ENCODE measurements at places on chromosomes 7 and 10.

DNA sequence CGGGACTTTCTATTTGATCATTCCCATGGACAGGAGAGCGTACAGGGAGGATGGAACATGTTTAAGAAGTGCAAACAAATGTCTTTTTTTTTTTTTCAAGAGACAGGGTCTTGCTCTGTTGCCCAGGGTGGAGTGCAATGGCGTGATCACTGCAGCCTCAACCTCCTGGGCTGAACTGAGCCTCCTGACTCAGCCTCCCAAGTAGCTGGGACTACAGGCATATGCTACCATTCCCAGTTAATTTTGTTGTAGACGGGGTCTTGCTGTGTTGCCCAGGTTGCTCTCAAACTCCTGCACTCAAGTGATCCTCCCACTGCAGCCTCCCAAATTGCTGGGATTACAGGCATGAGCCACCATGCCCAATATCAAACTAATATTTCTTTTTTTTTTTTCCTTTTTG, 40.5 kb downstream of the SPDYE5 start:
- no peak for DNase-seq

DNA sequence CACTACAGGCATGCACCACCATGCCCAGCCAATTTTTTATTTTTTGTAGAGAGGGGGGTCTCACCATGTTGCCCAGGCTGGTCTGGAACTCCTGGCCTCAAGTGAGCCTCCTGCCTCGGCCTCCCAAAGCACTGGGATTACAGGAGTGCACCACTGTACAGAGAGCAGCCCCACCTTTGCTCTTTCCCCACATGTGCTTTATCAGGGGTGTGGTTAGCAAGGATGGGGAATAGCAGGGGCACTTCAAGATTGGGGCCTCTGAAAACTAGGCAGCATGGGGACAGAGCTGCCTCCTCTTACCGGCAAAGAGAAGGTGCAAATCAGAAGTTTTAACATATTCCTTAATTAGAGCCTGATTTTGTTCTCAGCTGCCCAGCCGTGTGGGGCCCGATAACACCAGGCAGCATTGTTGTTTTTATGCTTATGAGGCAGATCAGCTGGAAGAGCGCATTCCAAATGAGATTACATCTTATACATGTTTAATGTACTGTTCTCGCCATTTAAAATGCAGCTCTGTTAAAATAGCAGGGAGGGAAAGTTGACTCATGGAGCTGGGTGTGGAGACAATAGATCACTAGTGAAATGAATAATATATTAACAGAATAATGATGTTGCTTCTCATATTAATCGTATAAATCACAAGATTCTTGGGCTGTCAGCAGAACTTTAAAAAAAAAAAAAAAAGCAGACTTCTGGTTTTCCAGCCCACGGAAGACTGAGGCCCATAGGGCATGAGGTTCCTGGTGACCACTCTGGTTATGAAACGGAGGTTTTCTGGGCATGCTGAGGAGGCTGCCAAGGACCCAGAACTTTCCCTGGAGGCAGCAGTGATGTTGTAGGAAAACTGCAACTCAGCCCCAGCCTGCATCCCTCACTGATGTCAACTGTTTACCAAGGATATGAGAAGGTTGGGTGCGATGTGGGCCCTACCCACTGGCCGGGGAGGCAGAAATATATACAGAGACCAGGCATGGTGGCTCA, 62.5 kb downstream of the TMEM130 start:
- DNase-seq = no peak

GRCh38 chr7:127514499-127514898, 70.9 kb downstream of the GCC1 start:
- DNase-seq = peak; percentile 13

DNA sequence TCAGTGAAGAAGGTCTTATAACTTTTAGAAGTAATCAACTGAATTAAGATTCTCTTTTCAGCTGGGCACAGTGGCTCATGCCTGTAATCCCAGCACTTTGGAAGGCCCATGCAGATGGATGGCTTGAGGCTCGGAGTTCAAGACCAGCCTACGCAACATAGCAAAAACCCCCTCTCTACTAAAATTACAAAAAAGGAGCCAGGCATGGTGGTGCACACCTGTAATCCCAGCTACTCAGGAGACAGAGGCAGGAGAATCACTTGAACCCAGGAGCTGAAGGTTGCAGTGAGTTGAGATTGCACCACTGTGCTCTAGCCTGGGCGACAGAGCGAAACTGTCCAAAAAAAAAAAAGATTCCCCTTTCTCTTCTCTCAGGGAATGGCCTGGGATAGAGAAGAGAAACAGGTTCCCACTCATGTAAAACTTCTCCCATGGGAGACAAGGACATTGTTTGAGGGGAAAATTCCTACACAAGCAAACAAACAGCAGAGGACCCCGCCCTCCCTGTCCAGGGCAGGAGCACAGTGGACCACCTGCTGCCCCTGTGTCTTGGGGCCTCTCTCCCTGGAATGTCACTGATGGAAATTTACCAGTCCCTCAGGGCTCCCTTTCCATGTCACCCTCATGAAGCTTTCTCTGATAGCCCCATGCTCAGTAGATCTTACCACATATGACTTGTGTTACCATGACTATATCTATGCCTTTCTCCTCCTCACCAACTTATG, 5.6 kb downstream of the IL2RA start:
- DNase-seq = no peak

GRCh38 chr10:44193166-44193565, 191.7 kb downstream of the CXCL12 start:
- DNase-seq = no peak

GRCh38 chr7:70523249-70523988, 608.5 kb upstream of the GALNT17 start:
- no peak for DNase-seq

DNA sequence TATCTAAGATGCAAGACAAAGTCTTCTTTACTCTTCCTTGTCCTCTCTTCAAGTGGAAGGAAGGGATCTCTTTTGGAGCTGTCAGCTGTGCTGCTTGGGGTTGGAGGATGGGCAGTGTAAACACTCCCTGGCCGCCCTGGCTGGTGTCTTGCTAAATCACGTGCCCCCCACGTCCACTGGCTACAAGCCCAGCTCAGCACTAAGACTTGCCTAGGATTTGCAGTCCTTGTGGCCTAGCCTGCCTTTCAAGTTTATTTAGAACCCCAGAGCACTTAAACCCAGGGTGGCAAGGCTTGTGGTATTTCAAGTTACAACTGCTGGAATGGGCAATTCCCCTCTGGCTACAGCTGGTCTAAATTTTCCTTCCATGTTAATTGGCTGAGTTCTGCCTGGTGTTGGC, 272.4 kb upstream of the MYO3A start:
- DNase-seq = no peak

GRCh38 chr10:21870849-21871248, 132.7 kb downstream of the DNAJC1 start:
- DNase-seq = no peak

DNA sequence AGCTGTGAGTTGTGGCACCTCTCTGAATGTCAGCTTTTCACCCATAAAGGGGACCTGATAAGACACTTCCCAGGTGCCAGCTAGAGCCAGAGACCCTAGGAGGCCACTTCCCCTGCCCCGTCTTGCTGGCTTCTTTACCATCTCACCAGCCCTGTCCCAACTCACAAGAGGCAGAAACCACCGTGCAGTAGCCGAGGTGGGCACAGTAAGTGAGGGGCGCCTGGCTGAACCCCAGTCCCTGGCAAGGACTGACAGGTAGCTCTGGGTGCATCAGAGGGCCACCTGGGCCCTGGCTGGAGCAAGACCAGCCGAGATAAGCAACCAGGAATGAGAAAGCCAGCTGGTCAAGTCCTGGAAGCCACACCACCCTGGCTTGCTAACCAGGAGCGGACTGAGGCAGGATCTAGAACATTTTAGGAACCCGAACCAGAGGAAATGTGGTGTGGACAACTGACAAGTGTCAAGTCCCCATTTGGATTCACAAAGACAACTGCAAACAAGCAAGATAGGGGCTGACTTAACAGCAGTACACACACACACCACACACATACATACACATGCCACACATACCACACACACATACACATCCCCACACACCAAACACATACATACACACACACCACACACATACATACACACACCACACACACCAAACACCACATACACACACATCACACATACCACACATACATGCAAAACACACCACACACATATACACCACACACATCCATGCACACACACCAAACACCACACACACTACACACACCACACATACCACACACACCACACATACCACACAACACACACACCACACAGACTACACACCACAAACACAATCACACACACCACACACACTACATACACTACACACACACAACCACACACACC, 20.8 kb downstream of the OGDHL start:
- DNase-seq = no peak

DNA sequence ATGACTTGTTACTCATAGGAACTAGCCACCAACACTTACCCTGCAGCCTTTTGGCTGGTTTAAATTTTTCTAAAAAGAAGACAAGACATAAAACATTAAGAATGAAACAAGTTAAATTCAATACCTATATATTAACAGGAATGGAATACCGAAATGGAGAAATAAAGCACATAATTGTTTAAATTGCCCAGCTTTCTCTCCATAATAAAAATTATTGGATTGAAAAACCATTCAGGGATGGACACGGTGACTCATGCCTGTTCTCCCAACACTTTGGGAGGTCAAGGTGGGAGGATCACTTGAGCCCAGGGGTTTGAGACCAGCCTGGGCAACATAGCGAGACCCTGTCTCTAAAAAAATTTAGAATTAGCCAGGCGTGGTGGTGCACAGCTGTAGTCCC, 179.4 kb upstream of the MKLN1 start:
- DNase-seq = no peak

DNA sequence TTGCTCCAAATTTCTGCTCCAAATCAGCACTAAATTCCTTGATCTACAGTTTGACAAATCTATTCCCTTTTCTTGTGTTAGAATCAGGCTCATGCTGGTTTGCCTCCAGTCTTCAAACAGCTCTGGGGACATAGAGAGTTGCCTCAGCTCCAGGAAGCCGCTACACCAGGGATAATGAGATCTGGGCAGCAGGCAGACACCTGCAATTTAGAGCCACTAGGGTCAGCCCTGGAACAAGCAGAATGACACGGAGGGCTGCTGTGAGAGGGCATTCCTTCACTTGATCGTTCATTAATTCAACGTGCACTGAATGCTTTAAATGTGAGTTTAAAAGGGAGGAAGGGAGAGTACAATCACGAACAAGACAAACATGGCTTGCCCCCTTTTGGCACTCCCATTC, 3.7 kb upstream of the ELMO1 start:
- no peak for DNase-seq

DNA sequence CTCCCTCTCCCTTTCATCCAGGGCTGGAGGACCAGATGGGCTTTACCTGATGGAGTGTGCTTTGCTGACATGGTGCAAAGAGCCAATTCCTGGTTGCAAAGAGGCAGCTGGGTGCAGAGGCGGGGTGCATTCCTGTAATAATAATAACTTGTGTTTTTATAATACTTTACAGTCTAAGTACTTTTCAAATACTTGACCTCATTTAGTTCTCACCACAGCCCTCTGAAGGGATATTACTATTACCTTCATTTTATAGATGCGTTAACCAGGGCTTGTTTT, 70.4 kb downstream of the TCF7L2 start:
- DNase-seq = no peak

DNA sequence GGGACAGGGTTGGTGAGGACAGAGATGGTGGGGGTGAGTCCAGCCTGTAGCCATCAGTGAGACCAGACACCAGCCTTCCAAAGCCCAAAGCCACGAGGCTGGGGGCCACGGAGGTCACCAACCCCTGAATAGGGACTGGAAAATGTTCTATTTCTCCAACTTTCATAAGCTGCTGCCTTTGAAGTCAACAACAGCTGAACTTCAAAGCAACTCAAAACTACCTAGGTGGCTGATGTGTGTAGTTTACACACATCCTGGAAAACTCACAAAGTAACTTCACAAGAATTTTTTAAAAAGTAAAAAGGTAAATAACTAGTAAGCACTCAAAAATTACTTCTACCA, 88.8 kb downstream of the CHST15 start:
- DNase-seq = no peak

GRCh38 chr7:132463922-132464321, 112.3 kb downstream of the PLXNA4 start:
- no peak for DNase-seq

DNA sequence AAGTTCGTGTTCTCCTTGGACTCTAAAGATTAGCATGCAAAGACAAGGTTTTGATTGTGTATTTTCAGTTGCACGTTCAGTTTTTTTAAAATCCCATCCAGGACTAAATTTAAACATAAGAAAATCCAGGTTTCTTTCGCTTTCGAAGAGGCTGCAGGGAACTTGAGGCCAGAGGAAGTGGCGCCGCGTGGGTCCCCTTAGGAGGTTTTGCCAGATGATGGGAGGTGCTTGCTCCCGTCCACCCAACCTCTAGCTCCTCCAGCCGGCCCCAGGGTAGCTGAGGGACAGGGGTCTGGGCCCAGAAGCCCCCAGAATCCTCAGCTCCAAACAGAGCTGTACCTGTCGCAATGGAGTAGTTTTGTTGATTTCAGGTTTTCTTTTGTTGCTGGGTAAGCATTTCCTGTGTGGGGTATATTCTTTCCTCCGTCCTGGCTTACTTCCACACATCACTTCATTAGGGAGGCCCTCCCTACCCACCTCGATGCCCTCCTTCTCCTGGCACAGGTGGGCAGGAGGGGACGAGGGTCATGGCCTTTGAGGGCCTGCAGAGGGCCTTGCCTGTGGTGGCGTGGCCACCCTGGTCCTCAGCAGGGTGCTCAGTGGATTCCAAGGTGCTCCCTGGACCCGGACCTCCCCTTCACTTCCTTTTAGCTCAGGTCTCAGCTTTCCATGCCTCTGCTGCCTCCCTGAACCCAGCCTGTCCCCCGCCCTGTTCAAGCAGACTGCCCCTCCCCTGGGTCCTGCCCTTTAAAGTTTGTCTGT, 32.6 kb downstream of the LHPP start:
- DNase-seq = no peak

All from Calu3 (cell line).